ENCODE measurements at places on chromosomes 7 and 10.

- no peak for DNase-seq
- H3K36me3 ChIP-seq, result no peaks in the 10 kb centered on the region
- H3K27ac ChIP-seq, result no peak overlapping the region
- no peak overlapping the region for H3K4me3 ChIP-seq
- H3K4me1 ChIP-seq, result peaks cover 5% of the 10 kb centered on the region
Measured at GRCh38 chr7:45568536-45569289, 5.5 kb upstream of the ADCY1 start.

DNA sequence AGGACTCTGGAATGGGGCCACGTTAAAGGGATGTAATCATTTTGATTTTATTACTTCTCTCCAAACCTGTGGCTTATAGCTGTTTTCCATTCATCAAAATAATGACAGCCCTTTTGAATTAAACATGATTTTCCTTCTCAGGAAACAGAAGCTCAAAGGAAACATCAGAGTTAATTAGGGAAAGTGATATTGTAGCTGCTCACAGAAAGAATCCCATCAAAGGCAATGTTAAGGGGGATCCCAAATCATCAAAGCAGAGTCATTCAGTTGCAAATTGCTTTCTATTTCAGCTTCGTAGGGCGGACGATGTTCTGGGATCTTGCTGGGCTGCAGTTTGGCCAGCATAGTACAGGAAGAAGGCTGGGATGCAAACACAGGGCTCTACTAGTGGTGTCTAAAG is 563.2 kb downstream of the CCSER2 start:
- H3K4me1 ChIP-seq, result no peaks in the 10 kb centered on the region
- no peak for DNase-seq
- no peak overlapping the region for H3K27ac ChIP-seq
- no peaks in the 10 kb centered on the region for H3K36me3 ChIP-seq
- no peaks in the 10 kb centered on the region for H3K27me3 ChIP-seq

DNA sequence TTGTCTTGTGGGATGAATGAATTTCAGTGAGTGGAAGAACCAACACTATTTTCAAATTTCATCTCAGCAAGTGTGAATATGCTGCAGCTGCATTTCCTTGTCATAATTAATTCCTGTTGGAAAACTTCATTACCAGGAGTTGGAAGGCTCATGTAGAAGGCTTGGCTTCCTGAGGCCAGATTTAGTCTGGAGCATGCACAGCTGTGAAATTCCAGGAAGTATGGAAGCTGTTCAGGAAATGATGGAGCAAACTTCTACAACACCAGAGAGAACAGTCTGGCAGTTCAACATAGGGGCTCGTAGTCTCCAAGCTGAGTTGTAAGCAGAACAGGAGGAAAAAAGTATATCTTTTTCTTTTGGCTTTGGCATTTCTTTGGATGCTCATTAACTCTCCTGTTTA is 1439.9 kb upstream of the CELF2 start:
- H3K4me3 ChIP-seq, result no peak overlapping the region
- H3K27ac ChIP-seq, result no peak overlapping the region
- H3K4me1 ChIP-seq, result no peaks in the 10 kb centered on the region
- no peaks in the 10 kb centered on the region for H3K27me3 ChIP-seq
- no peaks in the 10 kb centered on the region for H3K36me3 ChIP-seq

DNA sequence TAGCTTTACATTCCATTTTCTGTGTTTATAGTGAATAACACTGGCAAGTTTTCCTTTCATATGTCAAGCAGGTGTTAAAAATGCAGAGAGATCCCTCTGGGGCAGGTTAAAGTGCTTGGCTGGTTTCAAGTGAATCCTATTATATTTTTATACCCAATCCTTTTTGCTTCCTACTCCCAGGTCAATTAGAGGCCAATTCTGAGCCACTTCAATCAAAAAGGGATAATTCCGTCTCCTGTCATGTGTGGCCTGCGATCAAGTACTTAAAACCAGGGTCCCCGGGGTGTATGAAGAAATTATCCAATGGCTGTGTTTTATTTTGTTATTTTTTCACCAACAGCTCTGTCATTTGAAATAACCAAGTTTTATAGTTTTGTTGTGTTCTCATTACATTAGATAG is 313.2 kb downstream of the PRPF18 start:
- DNase-seq, result no peak
- H3K27ac ChIP-seq, result no peak overlapping the region
- H3K4me3 ChIP-seq, result no peak overlapping the region
- no peaks in the 10 kb centered on the region for H3K4me1 ChIP-seq
- no peaks in the 10 kb centered on the region for H3K36me3 ChIP-seq

- H3K27ac ChIP-seq, result no peak overlapping the region
- no peaks in the 10 kb centered on the region for H3K4me1 ChIP-seq
- no peaks in the 10 kb centered on the region for H3K27me3 ChIP-seq
- DNase-seq, result no peak
- no peak overlapping the region for H3K4me3 ChIP-seq
Measured at GRCh38 chr7:70316745-70317144, 718.5 kb downstream of the AUTS2 start.

- no peaks in the 10 kb centered on the region for H3K4me1 ChIP-seq
- no peaks in the 10 kb centered on the region for H3K36me3 ChIP-seq
- no peaks in the 10 kb centered on the region for H3K27me3 ChIP-seq
Measured at GRCh38 chr10:3635697-3636096, 149.3 kb downstream of the KLF6 start.

- no peaks in the 10 kb centered on the region for H3K36me3 ChIP-seq
- no peak for DNase-seq
- no peaks in the 10 kb centered on the region for H3K4me1 ChIP-seq
- H3K27me3 ChIP-seq, result no peaks in the 10 kb centered on the region
Measured at GRCh38 chr7:145088111-145088745, 252.4 kb upstream of the TPK1 start.

DNA sequence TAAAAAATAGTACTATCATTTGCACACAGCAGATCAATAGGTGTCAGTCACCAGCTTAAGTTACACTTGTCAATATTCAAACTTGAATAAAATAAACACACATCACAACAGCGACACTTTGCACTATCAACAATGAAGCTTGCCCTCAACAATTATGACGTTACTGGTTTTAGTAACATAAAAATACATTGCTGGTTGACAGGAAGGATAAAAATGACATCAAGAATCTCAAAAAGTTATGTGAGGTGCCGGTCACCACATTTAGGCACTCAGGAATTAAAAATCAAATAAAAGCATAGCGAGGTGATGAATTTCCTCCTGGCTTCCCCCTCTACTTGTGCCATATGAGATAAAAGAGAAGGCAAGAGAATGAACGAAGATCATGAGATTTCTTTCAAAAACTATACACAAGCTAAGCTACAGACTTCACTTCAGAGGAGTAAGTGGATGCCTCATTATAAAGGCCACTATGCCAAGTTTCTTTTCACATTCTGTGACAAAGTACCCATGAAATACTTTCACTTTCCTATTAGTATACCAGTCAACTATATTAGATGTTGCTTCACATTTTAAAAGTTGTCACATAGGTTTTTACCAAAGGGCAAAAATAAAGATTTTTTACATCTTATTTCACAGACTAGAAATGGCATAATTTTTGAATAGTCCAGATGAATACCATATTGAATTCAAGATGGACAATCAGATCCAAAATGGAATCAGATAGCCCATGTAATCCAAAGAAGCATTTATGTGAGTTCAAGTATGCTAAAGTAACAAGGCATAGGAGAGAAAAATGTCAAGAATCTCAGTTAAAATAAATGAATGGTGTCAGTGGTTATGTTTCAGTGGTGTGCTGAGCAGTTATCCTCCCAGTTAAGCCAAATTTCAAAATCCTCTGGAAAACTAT is 3.6 kb downstream of the CCDC71L start:
- peak overlapping the region; percentile 35 for H3K4me3 ChIP-seq
- H3K4me1 ChIP-seq, result peaks cover 34% of the 10 kb centered on the region
- peaks cover 6% of the 10 kb centered on the region for H3K36me3 ChIP-seq

DNA sequence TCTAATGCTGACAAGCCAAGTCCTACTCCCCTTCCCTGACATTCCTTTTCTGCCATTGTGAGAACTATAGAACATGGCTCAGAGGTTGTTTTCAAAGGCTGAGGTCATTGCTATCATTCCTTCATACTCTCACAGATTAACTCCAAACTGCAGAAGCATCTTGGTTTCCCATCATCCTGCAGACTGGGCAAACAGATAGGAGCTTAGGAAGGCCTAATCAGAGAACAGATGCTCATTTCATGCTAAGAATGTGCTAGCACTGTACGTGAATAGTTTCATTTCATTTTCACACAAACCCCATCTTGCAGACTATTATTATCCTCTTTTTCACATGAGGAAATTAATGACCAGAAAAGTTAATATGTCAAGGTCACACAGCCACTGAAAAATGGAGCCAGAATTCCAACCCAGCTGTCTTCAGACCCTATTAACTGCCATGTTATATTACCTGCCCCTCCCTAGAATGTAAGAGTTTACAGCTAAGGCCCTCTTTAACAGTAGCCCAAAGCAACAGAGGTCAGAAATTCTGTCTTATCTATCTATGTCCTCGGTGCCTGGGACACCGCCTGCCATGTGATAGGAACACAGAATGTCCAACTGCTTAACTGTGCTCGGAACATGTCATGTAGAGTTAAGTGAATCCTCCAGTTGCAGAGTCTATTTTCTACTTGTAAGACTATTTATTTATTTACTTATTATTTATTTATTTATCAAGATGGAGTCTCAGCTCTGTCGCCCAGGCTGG is 2.9 kb upstream of the LCOR start:
- H3K4me3 ChIP-seq, result no peak overlapping the region
- no peaks in the 10 kb centered on the region for H3K27me3 ChIP-seq
- H3K4me1 ChIP-seq, result peaks cover 32% of the 10 kb centered on the region
- no peak overlapping the region for H3K27ac ChIP-seq
- H3K36me3 ChIP-seq, result peaks cover 11% of the 10 kb centered on the region

GRCh38 chr7:33921216-33921938 is 16.0 kb downstream of the BMPER start:
- H3K4me3 ChIP-seq, result no peak overlapping the region
- no peaks in the 10 kb centered on the region for H3K4me1 ChIP-seq

DNA sequence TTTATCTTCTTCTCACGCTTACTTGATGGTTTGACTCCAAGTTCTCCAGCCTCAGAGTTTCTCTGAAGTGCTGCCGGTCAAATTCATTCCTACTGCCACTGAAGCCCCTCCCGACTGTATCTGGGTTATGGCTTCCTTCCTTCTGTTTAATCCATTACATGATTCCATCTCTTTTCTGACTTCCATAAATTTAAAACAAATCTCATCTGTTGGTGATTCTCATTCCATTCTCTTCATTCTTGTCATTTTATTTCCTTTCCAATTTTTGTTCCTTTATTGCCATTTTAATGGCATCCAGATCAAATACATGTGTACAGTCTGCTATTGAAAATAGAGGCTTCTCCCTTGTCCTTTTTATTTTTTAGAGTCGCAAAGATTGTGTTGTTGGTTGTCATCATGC is 25.4 kb upstream of the HIBADH start:
- no peaks in the 10 kb centered on the region for H3K36me3 ChIP-seq
- DNase-seq, result no peak
- peaks cover 3% of the 10 kb centered on the region for H3K4me1 ChIP-seq
- no peak overlapping the region for H3K27ac ChIP-seq

DNA sequence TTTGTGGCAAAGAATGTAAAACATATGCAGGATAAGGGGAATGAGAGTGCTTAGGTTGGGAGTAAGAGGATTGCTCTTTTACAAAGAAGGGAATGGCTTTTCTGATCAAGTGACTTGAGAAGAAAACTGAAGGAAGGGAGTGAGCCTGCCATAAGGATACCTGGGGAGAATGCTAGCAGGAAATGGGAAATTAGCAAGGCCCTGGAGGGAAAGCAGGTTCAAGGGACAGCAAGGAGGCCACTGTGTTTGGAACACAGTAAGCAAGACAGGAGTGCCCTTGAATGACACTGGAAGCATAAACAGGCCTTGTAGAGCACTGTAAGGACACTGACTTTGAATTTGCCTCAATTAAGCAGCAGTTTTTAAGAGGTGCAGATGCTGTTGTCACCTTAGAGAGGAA is 1069.9 kb downstream of the DNAJB9 start:
- H3K4me1 ChIP-seq, result no peaks in the 10 kb centered on the region
- H3K36me3 ChIP-seq, result no peaks in the 10 kb centered on the region
- H3K27ac ChIP-seq, result no peak overlapping the region
- H3K27me3 ChIP-seq, result no peaks in the 10 kb centered on the region
- no peak overlapping the region for H3K4me3 ChIP-seq

DNA sequence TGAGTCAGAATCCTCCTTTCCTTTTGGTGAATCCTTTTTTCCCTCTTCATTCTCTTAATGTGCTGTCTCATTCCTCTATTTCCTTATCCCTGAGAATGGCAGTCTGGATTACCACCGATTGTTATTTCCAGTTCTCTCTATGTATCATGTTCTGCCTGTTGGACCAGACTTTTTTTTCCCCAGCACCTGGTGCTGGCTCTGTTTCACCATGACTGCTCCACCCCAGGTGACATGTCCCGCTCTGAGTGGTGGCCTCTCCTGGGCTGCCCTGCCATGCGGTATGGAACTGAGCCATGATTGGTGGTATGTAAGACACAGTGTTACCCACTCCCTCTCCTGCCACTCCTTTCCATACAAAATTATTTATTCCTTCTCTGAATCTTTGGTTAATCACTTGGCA is 399.9 kb downstream of the GATA3 start:
- DNase-seq, result no peak
- H3K4me1 ChIP-seq, result no peaks in the 10 kb centered on the region
- no peak overlapping the region for H3K27ac ChIP-seq
- H3K36me3 ChIP-seq, result no peaks in the 10 kb centered on the region
- H3K27me3 ChIP-seq, result no peaks in the 10 kb centered on the region

DNA sequence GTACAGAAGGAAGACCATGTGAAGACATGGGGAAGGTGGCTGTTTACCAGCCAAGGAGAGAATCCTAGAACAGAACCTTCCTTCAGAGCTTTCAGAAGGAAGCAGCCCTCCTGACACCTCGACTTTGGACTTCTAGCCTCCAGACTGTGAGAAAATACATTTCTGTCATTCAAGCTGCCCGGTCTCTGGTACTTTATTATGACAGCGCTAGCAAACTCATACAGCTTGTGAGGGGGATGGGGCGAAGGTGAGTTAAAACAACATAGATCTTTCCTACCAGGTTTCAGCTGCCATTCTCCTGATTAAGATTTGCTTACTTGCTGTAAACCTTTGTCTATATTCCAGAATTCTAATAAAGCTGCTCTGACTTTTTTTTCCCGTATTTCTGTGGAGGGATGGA is 14.9 kb upstream of the ZNF248 start:
- no peak for DNase-seq
- H3K4me1 ChIP-seq, result no peaks in the 10 kb centered on the region
- H3K27me3 ChIP-seq, result no peaks in the 10 kb centered on the region

- H3K36me3 ChIP-seq, result no peaks in the 10 kb centered on the region
- DNase-seq, result no peak
- no peaks in the 10 kb centered on the region for H3K27me3 ChIP-seq
- no peak overlapping the region for H3K4me3 ChIP-seq
Measured at GRCh38 chr7:28747404-28747803, 210.7 kb downstream of the TRIL start.
